ENCODE measurements at places on chromosomes 3 and 15.

GRCh38 chr3:16151109-16151508 lies 23.4 kb upstream of the GALNT15 start:
- DNase-seq, result no peak

DNA sequence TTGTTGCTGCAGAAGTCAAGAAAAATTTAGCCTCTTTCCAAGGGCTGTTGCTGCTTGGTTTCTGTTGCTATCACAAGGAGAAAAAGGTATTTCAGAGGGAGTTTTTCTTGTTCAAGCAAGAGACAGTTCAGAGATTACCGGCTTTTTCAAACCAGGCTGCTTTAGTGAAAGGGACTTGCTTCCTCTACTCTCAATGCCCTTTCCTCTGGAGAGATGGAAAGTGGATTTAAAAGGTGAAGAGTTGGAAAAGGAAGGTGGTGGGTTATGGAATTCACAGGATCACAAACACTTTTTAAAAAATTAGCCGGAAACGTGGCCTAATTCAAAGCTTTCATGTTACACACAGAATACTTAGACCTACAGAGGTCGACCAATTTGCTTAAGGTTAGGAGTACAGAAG lies 1.1 kb downstream of the PARP6 start:
- no peak for DNase-seq

- no peak for DNase-seq
These were observed 72.3 kb downstream of the XXYLT1 start for GRCh38 chr3:195198426-195199346.

DNA sequence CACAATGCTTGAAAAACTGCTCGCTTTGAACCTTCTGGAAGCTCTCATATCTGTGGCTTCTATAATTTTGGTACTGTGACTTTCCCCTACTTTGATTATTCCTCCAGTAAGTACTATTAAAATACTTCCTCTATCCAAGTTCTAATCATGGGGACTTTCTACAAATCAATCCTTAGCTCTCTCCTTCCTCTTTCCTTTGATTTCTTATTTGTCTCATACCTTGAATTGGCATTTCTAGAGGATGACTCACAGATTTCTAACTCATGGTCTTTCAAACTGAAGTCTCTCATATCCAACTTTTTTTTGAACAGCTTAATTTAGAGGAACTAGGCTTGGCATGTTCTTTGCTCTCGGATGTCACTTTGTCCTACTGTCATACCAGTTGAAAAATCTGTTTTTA lies 241.8 kb downstream of the TBC1D5 start:
- DNase-seq, result no peak

DNA sequence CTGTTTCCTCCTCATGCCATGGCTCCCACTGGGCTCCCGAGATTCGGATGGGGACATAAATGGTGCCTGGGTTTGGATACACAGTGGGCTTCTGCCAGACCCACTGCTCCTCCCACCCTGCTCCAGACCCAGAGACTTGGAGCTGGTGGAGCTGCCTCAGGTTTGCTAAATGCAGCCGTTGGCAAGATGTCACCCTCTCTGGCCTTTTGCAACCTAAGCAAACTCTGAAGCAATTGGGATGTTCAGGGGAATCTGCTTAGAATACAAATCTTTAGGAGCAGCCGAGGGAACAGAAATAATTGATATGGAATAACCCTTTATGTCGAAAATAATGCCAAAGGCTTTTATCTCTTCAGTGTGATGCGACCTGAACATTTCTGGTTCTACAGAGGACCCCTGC lies 33.4 kb downstream of the PRICKLE2 start:
- DNase-seq, result no peak

GRCh38 chr3:72664184-72664975 lies 183.9 kb downstream of the SHQ1 start:
- no peak for DNase-seq

DNA sequence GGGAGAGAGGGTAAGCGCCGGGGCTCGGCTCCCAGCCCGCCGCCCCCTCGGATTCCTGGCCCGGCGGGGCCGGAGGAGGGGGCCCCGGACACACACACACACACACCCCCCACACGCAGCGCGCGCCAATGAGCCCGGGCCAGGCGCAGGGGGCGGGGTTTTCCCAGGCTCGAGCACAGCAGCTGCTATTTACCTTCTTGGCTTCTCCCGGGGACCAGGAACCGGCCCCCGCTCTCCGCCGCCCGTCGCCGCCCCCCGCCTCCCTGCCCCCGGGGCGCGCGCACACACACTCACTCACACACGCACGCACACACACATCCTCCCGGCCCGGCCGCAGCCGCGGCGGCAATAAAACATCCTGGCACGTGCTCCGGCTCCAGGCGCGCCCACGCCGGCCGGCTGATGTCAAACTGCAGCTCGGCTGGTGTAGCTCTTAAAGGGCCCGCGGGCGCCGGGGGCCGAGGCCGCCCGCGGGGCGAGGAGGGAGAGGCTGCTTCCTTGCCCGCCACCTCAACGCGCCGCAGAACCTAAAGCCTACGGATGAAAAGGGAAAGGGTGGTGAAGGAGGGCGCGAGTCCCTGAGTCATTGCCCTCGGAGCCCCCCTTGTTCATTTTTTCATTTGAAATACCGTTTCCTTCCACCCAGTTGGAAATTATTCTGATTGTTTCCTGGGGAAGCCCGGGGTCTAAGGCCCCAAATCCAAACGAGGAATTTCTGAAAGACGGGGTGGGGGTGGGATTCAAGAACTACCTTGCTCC lies 1.0 kb upstream of the HES1 start:
- peak; percentile 43 for DNase-seq

GRCh38 chr3:47159820-47160219 lies 4.1 kb downstream of the SETD2 start:
- no peak for DNase-seq

DNA sequence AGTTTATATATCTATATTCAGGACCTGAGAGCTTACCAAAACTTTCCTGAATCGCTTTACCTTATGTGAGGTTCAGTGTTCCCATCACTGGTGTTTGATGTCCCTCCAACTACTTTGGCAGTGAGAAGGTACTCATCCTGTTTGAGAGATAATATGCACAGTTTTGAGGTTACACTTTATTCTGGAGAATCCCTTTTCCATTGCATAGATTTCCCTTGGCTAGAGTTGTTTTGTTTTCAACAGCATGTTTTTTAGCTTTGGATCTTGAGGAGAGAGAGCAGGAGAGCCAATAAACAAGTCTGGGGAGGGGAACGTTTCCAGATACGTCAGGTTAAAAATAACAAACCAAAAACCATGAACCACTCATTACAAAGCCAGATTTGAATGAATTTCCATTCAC lies 33.6 kb downstream of the CD200 start:
- DNase-seq, result no peak

GRCh38 chr15:64624242-64624641 lies 151.1 kb downstream of the RBPMS2 start:
- no peak for DNase-seq

- no peak for DNase-seq
These were observed 4.5 kb downstream of the EIF3J start for GRCh38 chr15:44541282-44541958.

GRCh38 chr3:178062126-178062525 lies 474.1 kb upstream of the KCNMB2 start:
- no peak for DNase-seq

DNA sequence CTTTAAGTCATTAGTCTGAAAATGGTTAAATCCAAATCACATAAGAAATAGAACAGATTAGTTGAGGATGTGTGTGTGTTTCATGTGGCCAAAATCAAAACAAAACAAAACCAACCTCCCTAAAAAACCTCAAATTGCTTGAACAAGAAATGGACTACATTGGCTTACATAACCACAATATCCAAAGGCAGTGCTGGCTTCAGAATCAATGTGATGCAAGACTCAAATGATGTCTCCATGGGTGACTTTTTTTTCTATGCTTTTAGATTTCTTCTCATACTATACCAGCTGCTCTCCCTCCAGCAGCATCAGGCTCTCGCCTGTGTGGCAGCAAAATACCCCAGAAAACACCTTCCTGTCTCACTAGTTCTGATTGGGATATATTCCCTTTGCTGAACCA lies 36.0 kb upstream of the CMTM8 start:
- no peak for DNase-seq

DNA sequence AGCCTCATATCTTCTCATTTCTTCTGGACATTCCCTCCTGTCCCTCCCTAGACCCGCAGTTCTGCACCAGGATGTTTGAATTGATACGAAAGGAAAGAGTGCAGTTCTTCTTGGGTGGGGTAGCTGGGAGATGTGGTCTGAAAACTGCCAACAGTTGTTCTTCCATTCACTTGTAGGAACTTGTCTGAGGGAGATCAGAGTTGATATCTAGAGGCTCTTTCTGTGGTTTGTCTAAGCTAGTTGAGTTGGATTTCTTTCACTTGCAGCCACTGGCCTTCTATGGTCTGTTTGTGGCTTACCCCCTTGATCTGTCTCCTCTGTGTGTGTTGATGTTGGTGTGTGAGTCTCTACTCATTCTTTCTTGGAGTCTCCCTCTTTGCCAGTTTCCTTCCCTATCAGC lies 42.5 kb upstream of the PIK3CB start:
- DNase-seq, result no peak

DNA sequence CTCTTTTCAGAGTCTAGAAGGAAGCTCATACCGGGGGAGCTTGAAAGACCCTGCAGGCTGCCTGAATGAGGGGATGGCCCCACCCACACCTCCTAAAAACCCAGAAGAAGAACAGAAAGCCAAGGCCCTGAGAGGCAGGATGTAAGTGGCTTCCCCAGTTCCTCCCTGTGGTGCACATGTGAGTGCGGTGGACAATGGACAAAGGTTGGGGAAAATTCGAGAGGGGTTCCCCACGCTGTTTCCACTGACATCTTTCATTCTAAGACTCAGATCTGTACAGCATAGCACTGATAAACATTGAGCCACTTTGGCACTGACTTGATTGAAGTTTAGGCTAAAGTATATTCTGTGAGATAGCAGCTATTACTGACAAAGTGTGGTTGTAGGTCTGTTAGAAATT lies 79.5 kb upstream of the UMPS start:
- DNase-seq, result no peak

- DNase-seq, result no peak
These were observed 12.9 kb downstream of the REC114 start for GRCh38 chr15:73455876-73456275.

DNA sequence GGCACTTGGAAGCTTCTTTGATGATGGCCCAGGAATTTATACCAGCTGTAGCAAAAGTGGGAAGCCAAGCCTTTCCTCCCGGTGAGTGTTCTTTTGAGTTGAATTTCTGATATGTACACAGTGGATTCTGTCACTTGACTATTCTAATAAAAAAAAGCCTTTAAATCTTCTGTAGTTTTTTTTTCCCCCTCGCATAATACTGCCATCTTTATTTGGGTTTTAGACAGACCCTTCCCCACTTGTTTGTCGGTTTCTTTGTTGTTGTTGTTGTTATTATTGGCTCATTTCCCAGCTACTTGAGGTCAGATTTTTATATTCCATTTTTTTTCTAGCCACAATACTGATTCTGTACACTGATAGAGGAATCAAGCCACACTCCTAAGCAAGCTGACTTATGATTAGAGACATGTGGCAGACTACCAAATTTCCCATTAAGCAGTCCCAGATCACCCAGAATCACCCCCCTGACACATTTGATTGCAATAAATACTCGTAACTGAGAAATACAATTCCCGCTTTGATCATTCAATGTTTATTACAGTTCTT lies 122.4 kb upstream of the IL12A start:
- no peak for DNase-seq

DNA sequence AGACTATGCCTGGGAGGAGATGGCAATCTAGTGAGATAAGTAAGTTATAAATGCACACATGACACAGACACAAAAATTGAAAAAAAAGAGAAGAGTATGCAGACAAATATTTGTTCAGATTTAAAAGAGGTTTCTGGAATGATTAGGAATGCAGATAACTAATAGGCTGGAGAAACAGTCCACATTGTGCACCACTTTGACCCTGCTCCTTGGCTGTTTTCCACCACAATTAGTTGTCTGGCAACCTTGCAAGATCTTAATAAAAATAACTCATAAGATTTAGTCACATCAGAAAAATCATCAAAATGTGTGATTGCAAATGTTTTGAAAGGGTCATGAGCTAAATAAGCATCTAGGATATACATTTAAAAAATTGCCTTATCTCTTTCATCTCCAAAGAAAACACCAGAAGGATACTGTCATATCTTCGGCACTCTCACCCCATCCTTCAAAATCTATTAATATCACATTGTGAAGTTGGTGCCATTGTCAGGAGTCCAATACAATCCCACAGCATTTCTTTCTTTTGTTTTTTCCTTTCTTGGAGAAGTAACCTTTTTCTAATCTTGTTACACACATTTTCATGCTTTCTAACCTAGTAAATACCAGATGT lies 153.7 kb upstream of the KCNMB2 start:
- DNase-seq, result no peak

DNA sequence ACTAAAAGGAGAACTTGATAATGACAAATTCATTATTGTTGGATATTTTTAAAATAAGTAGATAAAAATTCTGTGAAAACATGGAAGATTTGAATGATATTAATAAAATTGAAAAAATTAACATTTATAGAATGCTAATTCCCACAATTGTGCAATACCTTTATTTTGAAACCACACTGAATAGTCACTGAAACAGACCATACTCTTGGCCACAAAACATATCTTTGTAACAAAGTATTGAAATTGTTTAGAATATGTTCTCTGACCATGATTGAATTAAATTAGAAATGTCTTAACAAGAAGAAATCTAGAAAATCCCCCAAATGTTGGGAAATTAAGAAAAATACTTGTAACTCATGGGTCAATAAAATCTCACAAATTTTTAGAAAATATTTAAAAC lies 49.2 kb downstream of the ARHGAP11B start:
- no peak for DNase-seq

- no peak for DNase-seq
These were observed 11.2 kb downstream of the HRH1 start for GRCh38 chr3:11165476-11165875.

GRCh38 chr15:70274255-70274880 lies 176.7 kb upstream of the TLE3 start:
- no peak for DNase-seq

DNA sequence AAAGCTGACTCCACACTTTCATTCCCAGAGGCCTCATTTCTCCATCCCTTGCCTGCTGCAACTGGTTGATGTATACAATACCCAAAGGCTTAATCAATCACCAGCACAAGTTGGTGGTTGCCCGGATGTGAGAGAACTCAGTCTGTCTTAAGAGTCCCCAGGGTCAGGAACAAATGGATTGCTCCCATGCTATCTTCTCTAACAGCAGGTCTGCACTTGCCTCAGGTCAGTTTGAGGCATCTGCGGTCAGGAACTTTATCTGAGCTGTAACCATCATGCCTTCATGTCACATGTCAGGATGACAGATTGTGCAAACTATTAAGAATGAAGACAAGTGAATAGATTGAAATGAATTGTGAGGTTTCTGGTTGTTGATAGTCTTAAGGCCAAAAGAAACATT lies 56.1 kb downstream of the BFSP2 start:
- DNase-seq, result no peak

DNA sequence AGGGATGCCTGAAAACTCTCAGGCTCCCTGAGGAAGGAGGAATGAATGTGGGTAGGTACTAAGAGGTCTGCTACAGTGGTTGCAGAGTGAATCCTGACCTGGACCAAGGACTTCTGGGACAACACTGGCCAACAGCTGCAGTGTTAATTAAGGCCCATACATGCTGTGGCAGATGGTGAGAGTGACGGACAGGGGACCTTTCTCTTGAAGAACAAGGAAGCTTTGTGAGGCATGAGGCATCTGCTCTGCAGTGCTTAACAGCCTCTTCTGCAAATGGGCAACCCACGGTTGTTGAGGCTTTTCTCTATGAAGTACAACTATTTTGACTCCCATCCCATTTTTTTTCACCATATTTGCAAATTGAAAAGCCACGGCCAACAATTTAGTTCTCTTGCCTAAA lies 26.6 kb upstream of the ACAN start:
- DNase-seq, result no peak

All from activated CD8-positive, alpha-beta memory T cell treated with anti-CD3 and anti-CD28 coated beads for 1 hour (primary cell).